ENCODE measurements at places on chromosomes 13 and 19. TPM values are rescaled to one million over a fixed set of nuclear protein-coding genes. Genes with fewer than 3 reads are reported as not detected.

- no peak for DNase-seq
- H3K27ac ChIP-seq = no peak overlapping the region
- no peak overlapping the region for H3K4me3 ChIP-seq
- no peaks in the 10 kb centered on the region for H3K36me3 ChIP-seq
Measured at GRCh38 chr19:2561895-2562294, 86.0 kb downstream of the GADD45B start.

CYP4F3 gene
- not detected for total RNA-seq

DNA sequence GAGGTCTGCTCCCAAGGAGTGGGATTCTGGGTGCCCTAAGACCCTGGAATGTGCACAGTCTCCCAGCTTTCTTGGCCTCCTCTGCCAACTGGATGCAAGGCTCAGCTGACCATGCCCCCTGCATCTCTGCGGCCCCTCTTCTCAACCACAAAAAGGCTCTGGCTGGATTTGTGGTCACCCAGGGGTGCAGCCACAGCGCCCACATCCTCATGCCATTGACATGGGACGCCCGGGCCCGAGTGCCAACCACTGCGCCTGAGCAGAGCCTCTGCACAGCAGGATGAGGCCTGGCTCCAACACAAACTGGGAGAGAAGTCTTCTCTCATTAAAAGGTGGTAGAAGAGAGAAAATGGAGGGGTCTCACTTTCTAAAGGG lies 103.5 kb downstream of the FOXO1 start:
- DNase-seq = no peak
- peaks cover 6% of the 10 kb centered on the region for H3K27me3 ChIP-seq
- no peak overlapping the region for H3K4me3 ChIP-seq
- no peaks in the 10 kb centered on the region for H3K4me1 ChIP-seq
- H3K36me3 ChIP-seq = no peaks in the 10 kb centered on the region

C19orf81 gene
- total RNA-seq = 33.0 TPM

SHISA2 gene
- total RNA-seq = not detected

DNA sequence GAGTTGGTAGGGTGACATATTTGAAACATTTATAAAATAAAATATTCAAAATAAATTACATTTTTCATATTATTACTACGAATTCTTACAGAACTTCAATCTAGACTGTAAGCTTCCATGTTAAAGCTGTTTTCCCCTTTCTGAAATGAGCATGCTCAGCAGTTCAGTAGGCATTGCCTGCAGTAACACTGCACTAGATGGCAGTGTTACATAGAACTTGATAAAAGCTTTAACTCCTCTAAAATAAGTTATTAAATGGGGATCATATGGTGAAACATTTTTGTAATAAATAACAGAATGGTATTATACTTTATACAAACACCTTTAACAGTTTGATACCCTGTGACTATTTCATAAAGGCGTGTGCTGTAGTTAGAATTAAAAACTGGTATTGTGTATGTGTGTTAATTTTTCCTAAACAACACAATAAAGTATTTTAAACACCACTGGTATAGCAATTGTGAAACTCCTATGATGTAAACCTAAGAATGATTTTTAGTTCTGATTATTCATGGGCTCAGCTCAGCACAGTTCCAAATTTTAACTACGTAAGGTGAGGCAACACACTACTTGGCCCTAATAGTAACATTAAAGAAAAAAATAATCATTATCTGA lies 11.6 kb upstream of the GPR18 start:
- H3K27ac ChIP-seq = no peak overlapping the region
- DNase-seq = no peak
- H3K4me1 ChIP-seq = peaks cover 7% of the 10 kb centered on the region
- H3K27me3 ChIP-seq = no peaks in the 10 kb centered on the region
- peaks cover 6% of the 10 kb centered on the region for H3K36me3 ChIP-seq
- H3K4me3 ChIP-seq = no peak overlapping the region

DNA sequence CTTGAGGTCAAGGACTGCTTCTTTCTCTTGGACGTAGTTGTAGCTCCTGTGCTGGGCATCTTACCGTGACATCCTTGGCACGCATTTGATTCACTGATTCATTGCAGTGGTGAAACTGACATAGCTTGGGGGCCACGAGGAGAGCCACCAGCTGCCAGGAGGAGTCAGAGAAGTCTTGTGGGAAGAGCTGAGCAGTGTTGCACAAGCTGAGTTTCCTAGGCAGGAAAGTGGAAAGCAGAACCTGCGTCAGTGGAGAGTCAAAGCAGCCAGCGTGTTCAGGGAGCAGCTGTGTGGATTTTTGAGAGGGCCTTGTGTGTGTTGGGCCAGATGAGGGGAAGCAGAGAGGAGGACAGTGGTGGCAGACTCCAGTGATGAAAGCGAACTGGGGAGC lies 5.3 kb upstream of the GPR183 start:
- H3K36me3 ChIP-seq = peaks cover 14% of the 10 kb centered on the region
- H3K27ac ChIP-seq = no peak overlapping the region
- H3K4me3 ChIP-seq = no peak overlapping the region

AZU1 gene
- 1.7 TPM for total RNA-seq

All from K562 (cell line).